ENCODE measurements at places on chromosomes 7 and 10.
A peak's percentile ranks its signal among the peaks of the same experiment; 100 is the strongest.

GRCh38 chr7:22700559-22701002 is 26.4 kb upstream of the IL6 start:
- DNase-seq: no peak

GRCh38 chr7:65978891-65979582 is 3.0 kb downstream of the GUSB start:
- no peak for DNase-seq

GRCh38 chr7:30330134-30331111 is 46.0 kb downstream of the ZNRF2 start:
- no peak for DNase-seq

GRCh38 chr10:63758080-63758479 is 236.9 kb downstream of the REEP3 start:
- DNase-seq: no peak

- DNase-seq: no peak
Measured at GRCh38 chr7:150567169-150567568, at the start of gene GIMAP4. Gene GIMAP4 (plus strand): TSS chr7:150567390. CDS start chr7:150569902, 2,512 bp downstream.

DNA sequence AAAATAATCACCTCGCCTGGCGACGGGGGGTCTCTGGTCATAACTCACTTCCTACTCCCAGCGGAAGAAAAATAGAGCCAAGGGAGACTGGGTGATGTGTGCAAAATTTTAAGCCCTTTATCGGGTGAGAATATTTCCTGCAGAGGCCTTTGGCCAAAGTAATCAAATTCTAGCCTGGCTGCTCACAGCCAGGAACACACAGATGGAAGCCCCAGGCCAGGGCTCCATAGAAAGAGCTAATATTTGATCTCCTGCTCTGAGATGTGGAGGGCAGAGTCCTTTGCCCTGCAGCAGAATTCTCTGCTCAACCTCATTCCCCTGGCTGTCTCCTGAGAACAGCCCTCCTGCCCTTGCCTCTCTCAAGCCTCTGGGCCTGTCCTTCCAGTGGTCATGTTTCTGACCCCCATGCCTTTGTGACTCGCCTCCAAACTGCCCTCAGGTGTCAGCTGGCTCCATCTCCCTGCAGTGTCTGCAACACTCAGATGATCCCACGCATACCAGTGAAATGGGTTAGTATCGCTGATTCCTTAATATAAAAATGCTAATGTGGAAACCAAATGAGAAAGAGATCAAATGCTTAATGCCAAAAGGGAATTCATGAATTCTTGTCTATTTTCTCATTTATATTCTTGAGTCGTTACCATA is 34.5 kb downstream of the FRMD4A start:
- DNase-seq: no peak

- peak; percentile 46 for DNase-seq
Measured at GRCh38 chr7:120028636-120029035, 244.3 kb upstream of the KCND2 start.

GRCh38 chr10:5832946-5833345 is 19.7 kb upstream of the GDI2 start:
- no peak for DNase-seq

GRCh38 chr10:50641626-50642025 is 17.9 kb upstream of the SGMS1 start:
- no peak for DNase-seq

GRCh38 chr7:114997487-114998404 is 75.9 kb downstream of the MDFIC start:
- no peak for DNase-seq

- no peak for DNase-seq
Measured at GRCh38 chr7:24733414-24734060, 23.7 kb downstream of the GSDME start.

DNA sequence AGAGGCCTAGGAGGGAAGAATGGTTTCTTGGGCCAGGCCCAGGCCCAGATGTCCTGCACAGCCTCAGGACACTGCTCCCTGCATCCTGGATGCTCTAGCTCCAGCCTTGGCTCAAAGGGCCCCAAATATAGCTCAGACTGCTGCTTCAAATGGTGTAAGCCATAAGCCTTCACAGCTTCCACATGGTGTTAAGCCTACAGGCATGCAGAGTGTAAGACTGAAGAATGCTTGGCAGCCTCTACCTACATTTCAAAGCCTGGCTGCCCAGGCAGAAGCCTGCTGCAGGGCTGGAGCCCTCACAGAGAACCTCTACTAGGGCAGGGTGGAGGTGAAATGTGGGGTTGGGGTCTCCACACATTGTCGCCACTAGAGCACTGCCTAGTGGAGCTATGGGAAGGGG is 118.1 kb downstream of the TPK1 start:
- no peak for DNase-seq

DNA sequence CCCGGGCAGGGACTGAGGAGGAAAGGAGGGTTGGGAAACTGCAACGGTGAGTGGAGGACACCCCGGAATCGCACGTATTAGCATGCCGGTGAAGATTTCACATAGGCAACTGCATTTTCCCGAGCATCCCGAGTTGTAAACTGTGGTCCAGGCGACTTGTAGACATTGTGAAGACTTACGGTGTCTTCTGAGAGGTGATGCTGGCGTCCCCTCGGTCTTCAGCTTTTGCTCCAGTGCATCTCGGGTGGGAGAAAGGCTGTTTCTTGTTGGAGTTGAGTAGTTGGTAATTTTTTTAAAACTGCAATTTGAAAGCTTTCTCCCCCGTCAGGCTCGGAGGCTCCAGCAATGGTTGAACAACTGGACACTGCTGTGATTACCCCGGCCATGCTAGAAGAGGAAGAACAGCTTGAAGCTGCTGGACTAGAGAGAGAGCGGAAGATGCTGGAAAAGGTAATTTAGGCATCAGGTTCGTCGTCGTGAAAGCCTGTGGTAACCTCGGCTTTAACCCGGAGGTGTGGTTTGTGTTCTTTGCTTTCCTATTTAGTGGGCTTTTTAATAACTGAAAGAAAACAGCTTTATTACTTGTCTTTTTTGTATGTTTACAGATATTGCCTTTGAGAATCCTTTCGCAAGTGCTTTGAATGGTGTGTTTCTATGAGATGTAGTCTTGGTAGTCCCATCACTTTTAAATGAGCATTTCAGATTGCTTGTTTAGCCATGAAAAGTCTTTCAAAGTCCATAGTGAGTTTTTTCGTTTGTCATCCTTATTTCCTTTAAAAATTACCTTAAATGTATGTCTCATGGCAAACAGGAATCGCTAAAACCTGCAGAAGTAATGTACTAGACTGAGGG is 687 bp downstream of the HELLS start:
- DNase-seq: no peak

- no peak for DNase-seq
Measured at GRCh38 chr10:69873135-69873639, 71.5 kb downstream of the COL13A1 start.

- DNase-seq: no peak
Measured at GRCh38 chr7:41193738-41194282, 509.1 kb downstream of the INHBA start.

GRCh38 chr7:105825371-105825770 is 51.0 kb downstream of the ATXN7L1 start:
- DNase-seq: no peak

DNA sequence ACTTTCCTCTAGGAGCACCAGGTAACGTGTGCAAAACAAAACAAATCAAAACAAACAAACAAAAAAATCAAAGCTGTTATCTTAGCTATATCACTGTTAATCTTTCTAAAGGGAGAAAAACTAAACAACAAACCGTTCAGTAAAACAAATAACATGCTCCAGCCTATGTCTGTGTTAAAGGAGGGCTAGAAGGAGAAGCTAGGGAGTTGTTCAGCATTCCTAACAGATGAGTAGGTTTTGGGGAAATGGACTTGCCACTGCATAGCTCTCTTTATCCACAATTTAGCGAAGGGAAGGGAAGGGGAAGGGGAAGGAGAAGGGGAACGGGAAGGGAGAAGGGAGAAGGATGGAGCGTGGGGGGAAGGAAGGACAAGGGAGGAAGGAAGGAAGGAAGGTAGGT is 134.2 kb upstream of the AKR1E2 start:
- no peak for DNase-seq

GRCh38 chr10:129021594-129022304 is 445.3 kb upstream of the MGMT start:
- no peak for DNase-seq

DNA sequence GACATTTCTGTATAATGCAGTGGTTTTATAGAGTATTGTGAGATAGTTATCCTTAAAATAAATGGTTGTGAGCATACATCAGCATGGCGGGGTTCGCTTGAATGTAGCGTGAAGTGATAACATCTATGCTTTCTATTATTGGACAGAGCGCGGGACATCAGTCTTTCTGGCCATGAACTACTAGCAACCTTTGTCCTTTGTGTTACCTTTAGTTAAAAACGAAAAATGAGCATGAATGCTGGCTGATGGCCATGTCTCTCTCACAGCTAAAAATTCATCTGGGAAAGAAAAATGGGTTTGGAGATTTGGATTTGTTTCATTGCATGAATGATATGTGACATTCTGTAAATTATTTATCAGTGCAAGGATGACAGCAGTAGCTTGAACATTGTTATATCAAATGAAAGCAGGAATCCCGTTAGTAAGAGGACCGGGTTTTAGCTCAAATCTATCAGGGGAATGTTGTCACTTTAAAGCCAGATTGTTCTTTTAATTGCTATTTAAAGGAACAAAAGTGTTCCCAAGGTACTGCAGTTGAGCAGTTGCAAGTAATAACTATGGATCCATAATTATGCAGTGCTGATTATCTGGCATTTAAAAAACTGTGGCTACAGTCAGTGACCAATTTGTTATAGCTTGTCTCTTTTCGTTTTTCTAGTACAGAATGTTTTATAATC is 131.0 kb downstream of the KAT6B start:
- DNase-seq: no peak

DNA sequence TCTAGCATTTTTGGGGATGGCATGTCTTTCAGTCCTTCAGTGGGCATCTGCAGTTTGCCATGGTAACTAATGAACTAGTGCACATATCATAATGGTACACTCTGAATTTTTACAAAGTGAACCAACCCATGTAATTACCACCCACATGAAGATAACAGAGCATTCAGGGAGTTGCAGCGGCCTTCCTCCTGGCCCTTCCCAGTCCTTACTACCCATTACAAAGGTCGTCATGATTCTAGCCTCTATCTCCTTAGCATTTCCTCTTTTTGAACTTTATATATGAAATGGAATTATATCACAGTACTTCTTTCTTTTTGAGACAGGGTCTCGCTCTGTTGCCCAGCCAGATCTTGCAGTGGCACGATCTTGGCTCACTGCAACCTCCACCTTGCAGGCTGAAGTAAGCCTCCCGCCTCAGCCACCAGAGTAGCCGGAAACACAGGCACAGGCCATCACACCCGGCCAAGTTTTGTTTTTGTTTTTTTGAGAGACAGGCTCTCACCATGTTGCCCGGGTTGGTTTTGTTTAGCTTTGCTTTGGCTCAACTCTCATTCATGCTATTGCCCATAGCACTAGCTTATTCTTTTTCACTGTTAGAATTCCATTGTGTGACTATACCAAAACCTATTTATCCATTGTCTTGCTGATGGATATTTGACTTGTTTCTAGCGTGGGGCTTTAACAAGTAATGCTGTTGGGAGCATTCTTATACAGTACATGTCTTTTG is 79.2 kb downstream of the APBB1IP start:
- no peak for DNase-seq

- DNase-seq: no peak
Measured at GRCh38 chr7:43124388-43124787, 11.9 kb downstream of the HECW1 start.

- DNase-seq: no peak
Measured at GRCh38 chr7:2003451-2003930, 229.3 kb downstream of the MAD1L1 start.

Data from AG09319 (cell line).